PC-9 (cell line): ENCODE measurements at places on chromosomes 11 and 22.

DNA sequence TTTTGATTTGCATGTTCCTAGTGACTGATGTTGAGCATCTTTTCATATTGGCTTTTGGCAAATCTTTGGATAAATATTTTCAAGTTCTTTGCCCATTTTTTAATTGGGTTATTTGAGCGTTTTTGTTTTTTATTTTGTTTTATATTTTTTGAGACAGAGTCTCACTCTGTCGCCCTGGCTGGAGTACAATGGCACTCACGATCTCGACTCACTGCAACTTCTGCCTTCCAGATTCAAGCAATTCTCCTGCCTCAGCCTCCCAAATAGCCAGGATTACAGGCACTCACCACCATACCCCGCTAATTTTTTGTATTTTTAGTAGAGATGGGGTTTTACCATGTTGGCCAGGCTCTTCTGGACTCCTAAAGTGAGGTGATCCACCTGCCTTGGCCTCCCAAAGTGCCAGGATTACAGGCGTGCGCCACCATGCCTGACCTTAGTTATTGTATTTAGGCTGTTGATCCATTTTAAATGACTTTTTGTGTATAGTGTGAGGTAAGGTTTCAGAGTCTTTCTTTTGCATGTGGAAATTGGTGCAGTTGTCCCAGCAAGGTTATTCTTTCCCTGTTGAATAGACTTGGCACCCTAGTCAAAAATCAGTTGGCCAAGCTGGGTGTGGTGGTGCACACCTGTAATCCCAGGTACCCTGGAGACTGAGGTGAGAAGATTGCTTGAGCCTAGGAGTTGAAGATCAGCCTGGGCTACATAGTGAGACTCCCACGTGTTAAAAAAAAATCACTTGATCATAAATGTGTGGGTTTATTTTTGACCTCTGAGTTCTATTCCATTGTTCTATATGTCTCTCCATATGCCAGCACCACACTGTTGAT, 23.7 kb upstream of the AIFM3 start:
- no peak for DNase-seq

- DNase-seq: no peak
These were observed 28.3 kb upstream of the APOA1 start for GRCh38 chr11:116865696-116866095.

DNA sequence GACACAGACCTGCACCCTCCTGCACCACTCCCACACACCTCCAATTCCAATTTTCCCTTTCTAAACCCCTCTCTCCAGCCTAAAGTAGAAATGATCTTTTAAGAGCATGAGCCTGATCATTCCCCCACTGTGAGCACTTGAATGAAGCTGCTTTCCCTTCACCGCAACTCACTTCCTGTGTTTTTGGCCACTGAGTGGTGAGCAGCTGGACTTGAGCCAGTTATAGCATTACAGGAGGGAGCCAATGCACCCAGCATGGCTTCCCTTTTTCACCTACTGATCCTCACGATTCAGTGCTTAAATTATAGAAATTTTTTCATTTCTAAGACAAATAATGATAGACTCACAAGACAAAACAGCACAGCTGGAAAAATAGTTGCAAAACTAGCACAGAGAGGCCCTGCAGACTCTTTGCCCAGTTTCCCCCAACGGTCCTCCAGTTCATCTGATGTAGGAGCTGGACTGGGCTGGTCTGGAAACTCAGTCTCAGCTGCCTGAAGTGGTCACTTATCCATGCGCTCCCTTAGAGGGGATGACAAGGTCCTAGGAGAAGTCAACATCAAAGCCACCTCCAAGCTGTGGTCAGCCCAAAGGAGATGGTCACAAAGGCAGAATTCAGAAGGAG, 9.7 kb upstream of the APOL4 start:
- no peak for DNase-seq

DNA sequence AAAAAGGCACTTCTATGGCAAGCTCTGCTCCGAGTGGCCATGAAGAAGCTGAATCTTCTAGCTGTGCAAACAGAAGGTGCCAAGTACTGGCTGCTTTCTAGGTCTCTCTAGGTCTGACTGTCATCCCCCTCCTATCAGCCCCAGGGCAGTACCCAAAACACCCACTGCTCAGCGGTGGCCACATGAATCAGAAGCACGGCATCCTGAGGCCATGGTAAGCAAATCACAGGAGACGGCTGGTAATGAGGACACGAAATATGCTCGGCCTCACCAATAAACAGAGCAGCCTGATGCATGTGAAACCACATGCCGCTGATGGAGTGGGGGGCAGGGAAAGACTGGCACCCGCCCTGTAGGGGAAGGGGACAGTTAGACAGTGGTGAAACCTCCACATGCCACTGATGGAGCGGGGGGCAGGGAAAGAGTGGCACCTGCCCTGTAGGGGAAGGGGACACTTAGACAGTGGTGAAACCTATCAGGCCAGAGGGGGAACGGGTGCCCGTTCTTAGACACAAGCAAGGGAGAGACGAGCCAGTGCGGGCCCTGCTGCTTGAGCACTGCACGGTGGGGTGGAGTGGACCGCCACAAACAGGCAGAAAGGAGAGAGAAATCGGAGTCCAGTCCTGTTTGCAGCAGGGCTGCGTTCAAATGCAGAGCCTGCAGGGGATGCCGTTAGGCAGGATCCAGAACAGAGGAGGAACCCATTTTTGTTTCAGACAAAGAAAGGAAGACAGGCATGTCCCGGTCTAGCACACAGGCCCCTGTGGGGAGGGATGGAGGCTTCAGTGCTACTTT, 29.9 kb upstream of the MOB2 start:
- DNase-seq: no peak

GRCh38 chr11:68709062-68709461, 24.7 kb downstream of the GAL start:
- DNase-seq: no peak

GRCh38 chr11:59857439-59858434, 8.6 kb downstream of the TCN1 start:
- DNase-seq: peak; percentile 67

DNA sequence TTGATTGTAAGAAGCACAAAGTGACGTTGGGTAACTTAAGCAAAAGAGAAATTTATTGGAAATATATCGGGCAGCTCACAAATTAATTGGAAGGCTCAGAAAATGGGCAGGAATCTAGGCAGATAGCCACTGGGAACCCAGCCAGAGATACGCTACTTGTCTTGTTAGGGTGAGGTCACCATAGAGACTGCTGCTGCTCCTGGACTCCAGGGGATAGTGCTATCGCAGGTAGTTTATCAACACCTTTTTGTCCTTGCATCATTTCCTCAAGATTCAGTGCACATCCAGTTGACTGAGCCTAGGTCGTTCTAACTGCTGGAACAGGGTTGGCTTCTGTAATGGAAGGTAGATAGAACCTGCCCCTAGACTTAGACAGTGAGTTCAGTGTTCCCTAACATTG, 19.6 kb downstream of the AMOTL1 start:
- no peak for DNase-seq

GRCh38 chr11:74332291-74332690, 20.9 kb upstream of the P4HA3 start:
- no peak for DNase-seq

GRCh38 chr22:39151329-39151975, 1.0 kb downstream of the CBX7 start:
- no peak for DNase-seq

DNA sequence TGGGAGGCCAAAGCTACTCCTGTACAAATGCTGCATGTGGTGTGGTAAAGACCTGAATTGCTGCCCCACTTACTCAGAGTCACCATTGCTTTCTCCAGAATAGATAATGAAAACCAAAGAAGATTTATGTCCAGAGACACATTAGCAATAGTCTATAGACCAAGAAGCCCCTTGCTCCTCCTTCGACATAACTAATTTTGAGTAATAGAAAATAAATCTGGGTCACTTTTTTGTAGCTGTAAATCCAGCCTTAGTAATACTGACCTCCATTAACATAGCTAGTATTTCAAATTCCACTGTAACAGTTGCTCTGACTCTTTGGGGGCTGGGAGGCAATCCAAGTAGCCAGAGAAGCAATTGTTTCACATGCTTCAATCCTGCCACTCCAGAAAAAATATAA, 145.9 kb downstream of the MAML2 start:
- DNase-seq: no peak
